ENCODE measurements at places on chromosomes 7 and 10. TPM values are rescaled to one million over a fixed set of nuclear protein-coding genes. Genes with fewer than 3 reads are reported as not detected.

Gene GATA3
- total RNA-seq, result 2.7 TPM

DNA sequence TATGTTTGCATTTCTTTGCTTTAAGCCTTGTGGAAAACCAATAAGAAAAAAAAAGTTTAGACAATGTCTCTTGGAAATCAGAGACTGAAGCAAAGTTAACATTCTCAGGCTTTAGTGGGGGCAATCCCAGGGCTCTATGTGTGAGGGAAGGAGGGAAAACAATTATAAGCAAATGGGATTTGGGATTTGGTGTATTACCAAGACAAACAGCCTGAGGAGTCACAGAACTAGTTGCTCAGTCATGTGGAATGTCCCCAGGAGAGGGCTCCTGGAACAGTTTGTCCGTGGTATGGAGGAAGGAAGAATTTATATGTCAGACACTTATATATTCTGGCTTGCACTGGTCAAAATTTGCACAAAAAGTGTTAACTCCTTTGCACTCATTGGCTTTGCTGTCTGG is 562.9 kb upstream of the TPK1 start:
- no peak for DNase-seq

Gene DENND2A
- total RNA-seq, result 39.8 TPM

DNA sequence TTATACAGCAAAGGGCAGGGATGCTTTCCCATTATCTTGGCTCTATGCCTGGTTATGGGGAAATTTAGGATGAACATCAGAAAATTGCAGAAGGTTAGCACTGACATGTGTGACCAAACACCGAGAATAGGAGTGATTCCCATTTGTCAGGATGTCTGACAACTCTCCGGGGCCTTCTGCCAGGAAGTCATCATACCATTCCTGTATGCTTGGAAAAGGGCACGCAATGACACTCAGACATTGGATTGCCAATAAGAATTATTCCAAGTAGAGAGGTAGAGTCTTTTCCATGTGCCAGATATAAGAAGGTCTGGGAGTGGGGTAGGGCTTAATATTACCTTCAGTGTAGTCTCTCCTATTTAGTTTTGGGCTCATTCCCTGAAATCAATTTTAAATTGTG is 82.3 kb downstream of the MTPN start:
- no peak for DNase-seq

- DNase-seq, result no peak
Observed at GRCh38 chr7:45683556-45684148, 109.5 kb downstream of the ADCY1 start.

Gene PLXNA4
- total RNA-seq, result 0.38 TPM

Gene CFAP58
- total RNA-seq, result 0.29 TPM

Gene ZNF727
- not detected for total RNA-seq

GRCh38 chr10:125261491-125262186 is 101.3 kb upstream of the CTBP2 start:
- no peak for DNase-seq

Gene SLC25A40
- 28.5 TPM for total RNA-seq

Gene PNLIPRP2
- not detected for total RNA-seq

GRCh38 chr10:98461500-98461842 is 14.7 kb upstream of the HPS1 start:
- no peak for DNase-seq

Gene ST8SIA6
- total RNA-seq, result 0.36 TPM

- no peak for DNase-seq
Observed at GRCh38 chr7:66696774-66697191, 43.8 kb upstream of the RABGEF1 start.

Gene FAM25C
- not detected for total RNA-seq

Gene KLF14
- total RNA-seq, result 0.14 TPM

Gene MKX
- 0.31 TPM for total RNA-seq

Gene RAB19
- 14.0 TPM for total RNA-seq

GRCh38 chr10:84038035-84038434 is 101.3 kb upstream of the GHITM start:
- DNase-seq, result no peak

- no peak for DNase-seq
Observed at GRCh38 chr10:118725886-118726500, 28.8 kb downstream of the CACUL1 start.

GRCh38 chr10:102670871-102671434 is 26.7 kb downstream of the TRIM8 start:
- no peak for DNase-seq

GRCh38 chr10:126021833-126022500 is 125.6 kb downstream of the FANK1 start:
- no peak for DNase-seq

DNA sequence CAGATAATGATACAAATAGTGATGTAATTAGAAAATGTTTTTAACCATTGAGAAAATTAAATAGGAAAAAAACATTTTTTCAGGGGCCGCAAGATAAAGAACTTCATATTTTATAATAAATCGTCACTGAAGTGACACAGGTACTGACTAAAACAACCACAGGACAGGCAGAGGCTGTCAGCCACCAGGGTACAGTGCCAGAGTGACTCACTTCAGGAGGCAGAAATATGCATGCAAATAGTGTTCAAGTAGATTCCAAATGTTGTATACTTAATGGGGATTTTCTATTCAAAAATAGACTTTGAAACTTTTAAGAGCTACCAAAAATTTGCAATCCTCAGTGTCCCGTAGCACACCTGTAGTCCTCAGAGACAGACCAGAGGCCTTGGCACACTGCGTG is 68.6 kb downstream of the FRMPD2 start:
- no peak for DNase-seq
